ENCODE measurements at places on chromosomes 16 and 17.

DNA sequence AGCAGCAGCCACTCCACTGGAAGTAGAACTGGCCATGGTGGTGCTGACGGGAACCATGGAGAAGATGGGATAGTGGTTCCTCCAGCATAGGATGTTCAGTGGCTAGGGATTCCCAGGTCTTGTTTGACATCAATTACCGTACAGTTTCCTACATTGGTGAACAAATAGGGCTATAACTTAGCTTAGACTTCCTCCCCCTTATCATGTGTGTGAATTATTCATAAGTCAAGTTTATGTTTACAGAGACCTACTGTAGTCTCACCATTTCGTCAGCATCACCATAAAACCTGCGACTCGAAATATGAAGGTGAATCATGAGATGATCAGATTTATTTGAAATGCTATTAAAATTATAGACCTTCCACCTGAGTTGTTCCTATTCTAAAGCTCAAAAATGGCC, 1.2 kb downstream of the KRTAP2-3 start:
- DNase-seq = no peak

DNA sequence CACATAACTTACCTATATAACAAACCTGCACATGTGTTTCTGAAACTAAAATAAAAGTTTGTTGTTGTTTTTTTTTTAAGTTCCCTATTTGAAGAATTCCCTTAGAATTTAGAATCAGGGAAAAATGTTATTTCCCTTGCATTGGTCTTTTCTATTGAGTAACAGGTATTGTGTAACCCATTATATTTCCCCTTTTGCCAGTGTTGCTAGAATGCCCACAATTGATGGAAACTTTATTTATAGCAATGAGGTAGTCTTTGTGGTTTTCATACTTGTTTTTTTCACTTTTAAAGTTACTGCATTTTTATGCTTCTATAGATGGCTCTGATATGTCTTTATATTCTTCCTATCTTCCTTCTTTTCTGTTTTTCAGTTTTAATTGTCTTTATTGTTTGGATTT, 3.9 kb downstream of the NLRP1 start:
- DNase-seq = no peak

DNA sequence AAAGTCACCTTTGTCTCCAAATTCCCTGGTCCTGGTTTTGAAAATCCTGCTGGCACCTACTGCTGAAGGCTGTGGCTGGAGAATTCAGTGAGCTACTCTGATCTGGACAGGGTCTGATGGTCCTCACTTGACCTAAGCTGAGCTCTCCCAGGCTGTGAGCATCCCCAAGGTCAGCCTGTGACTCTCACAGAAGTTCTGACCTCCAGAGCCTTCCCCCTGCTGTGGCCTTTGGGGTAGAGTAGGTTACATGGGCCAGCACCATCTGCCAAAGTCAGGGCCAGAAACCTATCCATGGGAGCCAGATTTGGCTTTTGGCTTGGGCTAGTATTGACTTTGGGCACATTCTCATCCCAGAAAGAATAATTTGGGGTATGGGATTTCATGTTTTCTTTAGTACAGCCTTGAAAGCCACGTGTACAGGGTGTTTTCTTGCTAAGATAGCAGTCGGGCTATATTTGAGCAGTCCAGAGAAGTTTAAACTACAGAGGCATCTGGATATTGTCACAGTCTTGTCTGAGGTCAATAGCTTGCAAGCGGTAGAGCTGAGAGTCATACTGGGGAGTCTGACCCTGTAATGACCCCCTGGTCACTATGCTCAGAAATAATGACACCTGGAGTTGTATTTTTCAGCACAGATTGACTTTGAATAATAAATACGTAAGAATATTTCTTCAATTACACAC, 6.2 kb upstream of the AGRP start:
- DNase-seq = no peak

- no peak for DNase-seq
Measured at GRCh38 chr17:55410722-55411462, 10.7 kb downstream of the MMD start.

- no peak for DNase-seq
Measured at GRCh38 chr17:14776791-14777190, 475.9 kb downstream of the HS3ST3B1 start.

DNA sequence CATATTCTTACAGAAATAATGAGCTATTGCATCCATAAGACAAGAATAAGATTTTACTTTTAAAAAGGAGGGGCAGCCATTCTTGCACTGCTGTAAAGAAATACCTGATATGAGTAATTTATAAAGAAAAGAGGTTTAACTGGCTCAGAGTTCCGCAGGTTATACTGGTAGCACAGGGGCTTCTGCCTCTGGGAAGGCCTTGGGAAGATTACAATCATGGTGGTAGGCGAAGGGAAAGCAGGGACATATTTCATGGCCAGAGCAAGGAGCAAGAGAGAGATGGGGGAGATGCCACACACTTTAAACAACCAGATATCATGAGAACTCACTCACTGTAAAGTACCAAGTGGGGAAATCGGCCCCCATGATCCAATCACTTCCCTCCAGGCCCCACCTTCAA, 20.9 kb upstream of the CSNK2A2 start:
- no peak for DNase-seq

- peak; percentile 76 for DNase-seq
Measured at GRCh38 chr17:42428141-42428944, 5.3 kb upstream of the CAVIN1 start.

DNA sequence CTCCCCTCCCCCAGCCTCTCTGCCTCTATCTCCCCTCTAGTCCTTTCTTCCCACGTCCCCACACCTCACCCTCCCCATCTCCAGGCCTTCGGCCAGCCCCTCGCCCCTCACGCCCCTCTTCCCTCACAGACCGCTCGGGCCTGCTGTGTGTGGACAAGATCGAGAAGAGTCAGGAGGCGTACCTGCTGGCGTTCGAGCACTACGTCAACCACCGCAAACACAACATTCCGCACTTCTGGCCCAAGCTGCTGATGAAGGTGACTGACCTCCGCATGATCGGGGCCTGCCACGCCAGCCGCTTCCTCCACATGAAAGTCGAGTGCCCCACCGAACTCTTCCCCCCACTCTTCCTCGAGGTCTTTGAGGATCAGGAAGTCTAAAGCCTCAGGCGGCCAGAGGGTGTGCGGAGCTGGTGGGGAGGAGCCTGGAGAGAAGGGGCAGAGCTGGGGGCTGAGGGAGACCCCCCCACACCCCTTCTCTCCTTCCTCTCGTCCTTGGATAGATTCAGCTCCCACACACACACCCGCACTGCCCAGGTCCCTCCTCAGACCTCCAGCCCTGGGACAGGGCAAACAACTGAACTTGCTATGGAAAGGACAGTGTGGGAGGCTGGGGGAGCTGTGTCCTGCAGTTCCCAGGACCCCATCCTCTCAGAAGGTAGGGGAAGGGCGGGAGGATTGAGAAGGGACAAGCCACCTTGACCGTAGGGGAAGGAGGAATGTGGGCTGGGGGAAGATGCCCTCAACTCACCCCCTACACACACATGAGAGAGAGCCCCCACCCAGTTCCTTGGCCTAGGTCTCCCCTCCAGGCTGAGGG, 11.1 kb downstream of the NR1D1 start:
- no peak for DNase-seq

DNA sequence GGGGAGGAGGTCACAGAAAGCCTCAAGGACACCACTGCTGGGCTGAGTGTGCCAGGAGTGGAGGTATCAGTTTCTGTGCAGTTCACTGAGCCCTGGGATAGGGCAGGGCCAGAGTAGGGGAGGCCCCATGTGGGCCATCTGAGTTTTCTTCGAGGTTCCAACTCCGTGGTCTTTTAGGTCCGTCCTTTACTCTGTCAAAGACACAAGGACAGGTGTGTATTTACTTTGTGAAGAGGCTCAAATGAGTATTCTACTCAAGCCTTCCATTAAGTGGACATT, 59.5 kb downstream of the USP22 start:
- no peak for DNase-seq

GRCh38 chr16:70457446-70458166, 3.2 kb downstream of the FCSK start:
- no peak for DNase-seq

DNA sequence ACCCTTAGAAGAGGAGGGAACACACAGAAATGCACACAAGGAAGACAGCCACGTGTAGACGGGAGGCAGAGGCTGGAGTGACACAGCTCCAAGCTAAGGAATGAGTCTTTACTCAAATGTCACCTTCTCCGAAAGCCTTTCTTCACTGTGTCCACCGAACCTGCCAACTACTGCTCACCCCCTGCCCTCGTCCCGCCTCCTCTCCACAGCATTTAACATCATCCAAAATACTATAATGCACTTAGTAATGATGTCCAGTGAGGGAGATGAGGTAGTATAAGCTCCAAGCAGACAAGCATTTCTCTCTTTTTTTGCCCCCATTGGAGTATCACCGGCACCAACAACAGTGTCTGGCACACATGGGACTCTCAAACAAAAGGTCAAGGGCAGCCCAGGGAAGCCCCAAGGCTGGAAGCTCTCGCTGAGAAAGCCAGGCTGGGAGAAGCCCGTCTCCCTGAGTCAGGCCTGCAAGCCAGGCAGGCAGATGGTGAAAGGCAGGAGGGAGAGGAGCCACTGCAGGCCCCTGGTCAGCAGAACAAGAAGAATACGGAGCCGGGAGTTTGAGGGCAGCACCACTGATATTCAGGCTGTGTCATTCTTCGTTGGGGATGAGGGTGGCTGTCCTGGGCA, 25.9 kb downstream of the ZFHX3 start:
- DNase-seq = no peak

DNA sequence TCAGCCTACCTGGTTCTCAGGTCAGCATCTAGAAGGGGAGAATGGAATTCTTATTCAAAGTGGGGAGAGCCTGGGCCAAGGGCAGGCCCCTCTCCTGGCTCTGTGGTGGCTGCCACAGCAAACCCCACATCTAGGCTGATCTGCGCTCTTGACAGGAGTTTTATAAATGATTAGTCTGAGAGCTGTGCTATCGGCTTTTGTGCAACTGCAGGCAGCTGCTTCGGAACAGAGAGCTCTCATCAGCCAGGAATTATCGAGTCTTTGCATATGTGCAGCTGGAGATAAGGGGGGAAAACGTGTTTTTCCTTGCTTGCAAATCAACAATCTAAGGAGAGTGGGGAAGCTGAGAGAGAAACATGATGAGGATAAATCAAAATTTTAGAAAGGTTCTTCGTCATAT, 91.7 kb downstream of the HS3ST3A1 start:
- no peak for DNase-seq

- no peak for DNase-seq
Measured at GRCh38 chr17:34259146-34259545, 4.1 kb downstream of the CCL2 start.

DNA sequence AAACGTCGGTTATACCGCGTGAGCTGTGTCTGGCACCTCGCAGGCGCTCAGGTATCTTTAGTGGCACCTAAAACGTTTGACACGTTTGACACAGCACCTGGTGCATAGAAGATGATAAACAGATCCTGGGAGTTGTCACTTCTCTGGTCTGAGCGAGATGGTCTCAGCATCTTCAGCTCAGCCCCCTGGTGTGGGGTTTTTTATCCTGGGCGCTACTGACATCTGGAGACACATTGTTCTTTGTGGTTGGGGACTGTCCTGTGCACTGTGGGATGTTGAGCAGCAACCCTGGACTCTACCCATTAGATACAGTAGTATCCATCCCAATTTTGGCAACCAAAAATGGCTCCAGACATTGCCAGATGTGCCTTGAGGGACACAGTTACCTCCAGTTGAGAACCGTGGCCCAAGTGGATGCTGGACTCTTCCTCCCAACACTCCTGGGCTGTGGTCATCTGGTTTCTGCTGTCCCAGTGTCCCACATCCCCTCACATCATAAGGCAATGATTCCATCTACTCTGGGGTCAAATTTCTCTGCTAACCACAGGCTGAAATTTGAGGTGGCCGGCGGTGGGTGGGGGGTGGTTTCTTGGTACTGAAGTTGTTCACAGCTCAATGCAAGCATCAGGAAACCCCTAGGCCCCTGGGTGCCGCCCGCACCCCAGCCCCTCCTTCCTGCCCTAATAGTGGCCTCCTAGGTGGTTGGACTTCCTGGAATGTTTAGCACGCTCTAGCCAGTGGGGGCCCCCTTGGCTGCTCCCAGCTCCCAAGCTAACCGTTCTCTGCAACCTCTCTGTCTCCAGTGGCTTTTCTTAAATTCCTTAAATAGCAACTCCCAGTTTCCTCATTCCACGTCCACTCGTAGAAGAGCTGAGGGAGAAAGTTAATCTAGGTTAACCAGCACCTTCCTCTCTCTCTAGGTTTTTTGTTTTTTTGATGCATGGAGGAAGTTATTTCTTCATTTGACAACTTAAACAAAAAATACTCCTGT, 124.8 kb downstream of the ABCC1 start:
- DNase-seq = no peak

GRCh38 chr17:60496041-60496440, 30.0 kb downstream of the APPBP2 start:
- DNase-seq = no peak

- DNase-seq = no peak
Measured at GRCh38 chr17:62219221-62219899, 154.3 kb upstream of the MED13 start.

DNA sequence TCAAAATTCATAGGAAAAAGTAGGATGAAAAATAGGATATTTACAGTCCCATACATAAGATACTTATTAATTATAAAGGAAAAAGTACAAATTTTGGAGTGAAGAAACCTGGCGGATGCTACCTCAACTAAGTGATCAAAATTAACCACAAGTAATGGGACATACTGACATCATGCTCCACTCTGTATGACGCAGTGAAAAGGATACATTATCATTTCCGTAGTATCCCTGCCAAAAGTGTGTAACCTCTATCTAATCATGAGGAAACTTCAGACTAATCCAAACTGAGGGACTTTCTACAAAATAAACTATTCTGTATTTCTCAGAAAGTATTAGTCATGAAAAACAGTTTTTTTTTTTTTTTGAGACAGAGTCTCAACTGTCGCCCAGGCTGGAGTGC, 60.5 kb downstream of the TRIM37 start:
- DNase-seq = no peak

GRCh38 chr17:71948703-71949422, 172.0 kb upstream of the SOX9 start:
- no peak for DNase-seq

GRCh38 chr16:50289950-50290764, 23.8 kb downstream of the ADCY7 start:
- DNase-seq = no peak

GRCh38 chr17:59439741-59440211, 108.3 kb downstream of the YPEL2 start:
- no peak for DNase-seq
